D341Med (cell line): ENCODE measurements at places on chromosomes 12 and 14.

- no peak for DNase-seq
Observed at GRCh38 chr12:62898526-62898925, 36.4 kb downstream of the PPM1H start.

- DNase-seq: no peak
Observed at GRCh38 chr12:51405801-51406207, 14.6 kb upstream of the GALNT6 start.

GRCh38 chr12:47021298-47021697, 58.1 kb upstream of the PCED1B start:
- peak; percentile 48 for DNase-seq

- DNase-seq: no peak
Observed at GRCh38 chr12:43480591-43480990, 71.4 kb downstream of the ADAMTS20 start.

- DNase-seq: no peak
Observed at GRCh38 chr14:106276326-106277267, 750.2 kb downstream of the TMEM121 start.

DNA sequence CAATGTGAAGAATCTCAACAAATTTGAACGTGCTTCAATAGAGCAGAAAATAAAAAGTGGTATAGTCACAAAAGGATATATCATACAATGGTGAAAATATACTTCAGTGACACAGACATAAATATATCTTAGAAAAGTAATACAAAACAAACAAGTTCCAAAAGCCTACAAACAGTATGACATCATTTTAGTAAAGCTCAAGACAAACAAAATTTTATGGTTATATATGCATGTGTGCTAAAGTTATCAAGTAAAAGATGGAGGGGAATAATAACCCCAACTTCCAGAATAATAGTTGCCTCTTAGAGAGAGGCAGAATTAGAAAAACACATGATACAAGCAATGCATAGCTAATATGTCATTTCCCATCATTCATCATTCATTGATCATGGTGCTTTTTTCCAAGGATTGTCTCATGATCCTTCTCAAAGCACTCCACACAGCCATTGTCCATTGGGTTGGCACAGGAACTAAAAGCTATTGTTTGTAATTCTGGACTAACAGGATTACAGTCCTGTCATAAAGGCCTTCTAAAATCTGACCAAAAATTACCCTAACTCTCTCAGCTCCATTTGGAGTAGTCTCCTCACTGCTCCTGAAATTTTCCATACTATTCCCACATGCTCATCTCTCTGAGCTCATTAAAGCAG, 59.5 kb downstream of the IFNG-AS1 start:
- no peak for DNase-seq

GRCh38 chr12:122368361-122369073, 54.0 kb downstream of the CLIP1 start:
- no peak for DNase-seq

DNA sequence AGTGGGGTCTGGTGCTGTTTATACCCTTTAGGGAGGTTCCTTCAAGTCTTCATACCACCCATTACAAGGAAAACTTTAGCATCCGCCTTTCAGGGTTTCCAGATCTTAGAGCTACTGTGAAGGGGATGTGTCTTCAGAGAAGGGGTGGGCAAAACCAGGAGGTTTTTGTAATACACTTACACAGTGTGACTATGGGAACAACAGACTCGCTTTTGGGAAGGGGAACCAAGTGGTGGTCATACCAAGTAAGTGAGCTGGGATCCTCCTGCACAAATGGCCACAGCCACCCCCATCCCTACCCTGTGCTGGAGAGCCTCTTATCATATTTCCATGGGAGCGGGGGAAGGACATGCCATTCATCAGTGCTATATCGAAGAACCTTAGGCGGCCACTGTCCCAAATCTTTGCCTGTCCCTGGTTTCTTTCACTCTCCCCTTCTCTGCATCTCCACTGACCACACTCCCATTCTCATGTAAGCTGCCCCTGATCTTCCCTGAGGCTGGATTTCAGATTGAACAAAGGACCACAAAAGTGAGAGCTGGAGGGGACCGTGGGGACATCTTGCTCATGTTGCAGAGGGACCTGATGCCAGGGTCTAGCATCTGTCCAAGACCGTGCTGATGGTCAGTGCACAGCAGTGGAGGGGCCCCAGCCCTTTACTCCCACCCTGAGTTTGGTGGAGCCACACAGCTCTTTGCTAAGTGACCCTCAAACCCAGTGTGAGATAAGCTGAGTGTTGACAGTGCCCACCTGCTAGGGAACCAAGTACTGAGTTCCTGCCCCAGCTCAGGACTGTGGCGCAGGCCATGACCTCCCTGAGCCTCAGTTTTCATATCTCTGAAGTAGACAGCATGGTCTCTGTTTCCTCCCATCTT, 51.4 kb downstream of the DAD1 start:
- no peak for DNase-seq

- no peak for DNase-seq
Observed at GRCh38 chr12:113863455-113863845, 102.7 kb downstream of the RBM19 start.

DNA sequence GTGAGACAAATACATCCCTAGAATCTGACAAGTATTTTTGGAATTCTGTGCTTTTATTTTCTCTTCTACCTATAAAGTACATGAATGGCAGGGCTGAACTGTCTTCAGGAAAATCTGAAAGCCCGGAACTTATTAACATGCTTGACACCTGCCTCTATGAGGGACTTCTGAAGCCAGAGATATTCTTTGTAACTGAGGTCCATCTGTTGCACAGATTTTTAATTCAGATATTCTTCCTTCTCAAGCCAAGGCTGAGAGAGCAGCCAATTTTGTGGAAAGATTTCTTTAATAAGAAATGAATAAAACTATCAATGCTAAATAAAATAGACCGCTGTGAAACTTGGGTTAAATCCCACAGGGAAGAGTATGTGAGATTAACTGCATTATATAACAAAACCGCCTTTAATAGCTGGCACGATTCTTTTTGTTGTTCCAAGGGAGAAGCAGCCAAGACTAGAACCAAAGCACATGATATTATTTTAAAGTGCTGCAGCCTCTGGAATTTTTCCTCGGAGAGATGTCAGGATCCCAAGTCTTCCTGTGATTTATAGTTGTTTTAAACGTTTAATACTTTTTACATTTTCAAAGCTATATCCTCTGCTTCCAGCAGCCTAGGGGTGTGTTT, 148.9 kb downstream of the CRADD start:
- no peak for DNase-seq

DNA sequence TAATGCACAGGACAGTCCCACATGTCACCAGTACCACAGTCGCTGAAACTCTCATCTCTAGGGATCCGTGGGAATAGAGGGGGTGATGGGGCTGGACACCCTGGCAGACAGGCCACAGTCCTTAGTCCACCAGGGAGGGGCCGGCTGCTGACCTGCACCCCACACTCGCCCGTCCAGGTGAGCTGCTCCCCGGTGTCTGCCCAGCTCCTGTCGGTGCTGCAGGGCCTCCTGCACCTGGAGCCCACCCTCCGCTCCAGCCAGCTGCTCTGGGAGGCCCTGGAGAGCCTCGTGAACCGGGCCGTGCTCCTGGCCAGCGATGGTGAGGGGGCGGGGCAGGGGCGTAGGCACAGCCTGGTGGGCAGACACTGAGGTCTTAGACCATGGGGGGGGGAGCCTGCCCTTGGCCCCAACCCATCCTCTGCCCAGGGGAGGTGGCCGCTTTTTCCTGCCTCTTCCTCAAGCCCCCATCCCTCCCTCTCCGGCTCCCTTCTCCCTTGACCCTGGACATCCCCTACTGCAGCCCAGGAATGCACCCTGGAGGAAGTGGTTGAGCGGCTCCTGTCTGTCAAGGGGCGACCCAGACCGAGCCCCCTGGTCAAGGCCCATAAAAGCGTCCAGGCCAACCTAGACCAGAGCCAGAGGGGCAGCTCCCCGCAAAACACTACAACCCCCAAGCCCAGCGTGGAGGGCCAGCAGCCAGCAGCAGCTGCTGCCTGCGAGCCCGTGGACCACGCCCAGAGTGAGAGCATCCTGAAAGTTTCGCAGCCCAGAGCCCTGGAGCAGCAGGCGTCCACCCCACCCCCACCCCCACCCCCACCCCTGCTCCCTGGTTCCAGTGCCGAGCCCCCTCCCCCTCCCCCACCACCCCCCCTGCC, 17.1 kb upstream of the ADSS1 start:
- no peak for DNase-seq

GRCh38 chr12:105279460-105280056, 43.6 kb upstream of the APPL2 start:
- peak; percentile 55 for DNase-seq

DNA sequence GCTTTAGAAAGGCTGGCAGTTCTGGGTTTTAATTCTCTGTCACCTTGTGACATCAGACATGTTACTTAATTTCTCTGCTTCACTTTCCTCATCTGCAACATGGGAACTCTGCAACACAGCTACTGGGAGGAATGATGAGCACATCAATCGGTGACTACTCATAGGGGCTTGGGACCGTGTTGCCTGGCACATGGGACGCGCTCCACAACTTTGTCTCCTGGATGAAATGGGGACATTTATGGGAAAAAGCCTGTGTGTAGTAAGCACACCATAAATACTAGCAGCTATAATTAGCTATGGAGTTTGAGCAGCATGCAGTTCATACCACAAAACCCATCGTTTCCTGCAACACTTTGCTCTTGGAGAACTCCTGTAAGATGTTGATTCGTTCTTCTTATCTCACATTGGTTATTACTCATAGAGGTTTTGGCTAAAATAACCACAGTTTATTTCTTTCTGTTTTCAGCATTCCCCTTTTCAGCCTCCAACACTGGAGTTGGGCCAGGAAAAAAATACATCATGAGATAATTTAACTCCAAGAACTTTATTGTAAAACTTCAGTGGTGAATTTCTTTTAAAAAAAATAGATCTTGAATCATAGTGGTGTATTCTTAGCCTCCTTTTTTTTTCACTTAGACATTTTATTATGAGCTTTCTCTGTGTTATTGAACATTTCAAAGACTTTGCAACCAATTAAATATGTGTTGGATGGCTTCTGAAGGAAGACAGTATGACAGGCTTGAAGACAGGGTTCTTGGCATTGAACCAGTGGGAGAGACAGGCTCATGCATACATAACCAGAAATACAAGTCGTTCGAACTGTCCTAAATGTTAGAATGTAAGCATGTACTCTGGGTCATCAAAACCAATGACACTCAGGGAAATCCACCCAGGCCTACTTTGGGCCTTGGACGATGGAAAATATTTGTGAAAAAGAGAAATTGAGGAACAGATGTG, 72.7 kb downstream of the RIN3 start:
- DNase-seq: no peak
